Naive thymus-derived CD8-positive, alpha-beta T cell (primary cell): ENCODE measurements at places on chromosomes 16 and 17.
A peak's percentile ranks its signal among the peaks of the same experiment; 100 is the strongest.

- no peak for DNase-seq
Observed at GRCh38 chr17:74190807-74191406, 12.6 kb upstream of the RPL38 start.

DNA sequence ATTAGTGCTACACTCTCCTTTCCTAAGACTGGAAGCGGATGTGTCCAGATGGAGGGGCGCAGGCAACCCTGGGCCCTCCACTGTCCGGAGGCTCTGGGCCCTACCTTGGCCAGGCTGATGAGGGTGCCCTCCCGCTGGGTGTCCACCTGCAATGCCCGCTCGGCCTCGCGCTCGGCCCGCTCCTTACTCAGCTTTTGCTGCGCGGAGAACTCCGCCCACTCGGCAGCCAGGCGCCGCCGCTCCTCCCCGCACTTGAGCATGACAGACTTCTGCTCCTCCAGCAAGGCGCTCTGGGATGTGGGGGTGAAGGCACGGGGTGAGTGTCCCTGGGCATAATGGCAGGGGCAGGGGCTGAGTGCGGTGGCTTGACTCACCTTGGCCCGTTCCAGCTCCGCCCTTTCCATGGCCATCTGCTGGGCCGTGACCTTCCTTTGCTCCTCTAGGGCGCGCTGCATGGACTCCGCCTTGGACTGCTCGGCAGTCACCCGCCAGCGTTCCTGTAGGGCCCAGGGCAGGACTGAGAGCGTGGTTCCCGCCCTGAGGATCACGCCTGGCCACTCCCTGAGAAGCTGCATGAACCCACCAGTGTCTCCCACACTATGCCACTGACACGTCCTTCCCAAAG lies 10.1 kb upstream of the MRPL38 start:
- DNase-seq: no peak

DNA sequence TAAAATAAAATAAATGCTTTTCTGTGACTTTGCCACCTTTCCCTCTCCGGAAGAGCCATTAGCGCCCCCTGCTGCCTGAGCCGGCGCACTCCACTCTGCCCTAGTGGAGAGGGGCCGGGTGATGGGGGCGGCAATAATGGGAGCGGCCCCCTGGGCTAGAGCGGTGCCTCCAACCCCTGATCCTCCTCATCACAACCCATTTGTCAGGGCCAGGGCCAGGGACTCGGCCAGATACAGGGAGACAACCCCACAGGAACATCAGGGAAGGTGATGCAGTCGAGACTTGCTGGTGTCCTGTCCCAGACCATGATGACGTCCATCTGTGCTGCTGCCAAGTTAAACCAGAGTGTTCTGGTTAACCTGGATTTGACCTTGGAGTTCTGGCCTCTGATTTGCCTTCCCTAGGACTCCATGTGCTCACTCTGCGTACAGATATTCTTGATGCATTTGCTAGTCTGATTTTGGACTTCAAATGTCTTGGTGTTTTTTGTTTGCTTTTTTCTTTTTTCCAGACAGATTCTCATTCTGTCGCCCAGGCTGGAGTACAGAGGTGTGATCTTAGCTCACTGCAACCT lies 46.1 kb upstream of the BPTF start:
- DNase-seq: no peak

GRCh38 chr17:46780003-46780373 lies 38.5 kb downstream of the WNT3 start:
- DNase-seq: no peak

DNA sequence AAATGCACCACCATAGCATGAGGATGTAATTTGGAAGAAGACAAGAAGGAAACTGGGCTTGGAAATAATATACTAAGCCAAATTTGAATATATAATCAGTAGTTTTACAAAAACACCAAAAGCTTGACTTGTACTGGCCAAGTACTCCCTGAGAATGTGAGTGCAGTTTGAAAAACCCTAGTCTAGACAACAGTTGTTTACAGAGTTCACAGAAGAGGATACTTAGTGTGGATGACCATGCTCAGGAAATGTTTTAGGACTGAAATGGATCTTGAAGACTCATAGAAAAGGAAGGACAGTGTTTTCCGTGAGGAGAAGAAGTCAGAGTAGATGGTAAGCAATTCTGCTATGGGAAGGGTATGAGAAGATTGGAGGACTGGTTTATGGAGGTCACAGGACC lies 1.9 kb upstream of the CDYL2 start:
- DNase-seq: no peak

GRCh38 chr17:14317383-14317782 lies 16.5 kb downstream of the HS3ST3B1 start:
- no peak for DNase-seq

DNA sequence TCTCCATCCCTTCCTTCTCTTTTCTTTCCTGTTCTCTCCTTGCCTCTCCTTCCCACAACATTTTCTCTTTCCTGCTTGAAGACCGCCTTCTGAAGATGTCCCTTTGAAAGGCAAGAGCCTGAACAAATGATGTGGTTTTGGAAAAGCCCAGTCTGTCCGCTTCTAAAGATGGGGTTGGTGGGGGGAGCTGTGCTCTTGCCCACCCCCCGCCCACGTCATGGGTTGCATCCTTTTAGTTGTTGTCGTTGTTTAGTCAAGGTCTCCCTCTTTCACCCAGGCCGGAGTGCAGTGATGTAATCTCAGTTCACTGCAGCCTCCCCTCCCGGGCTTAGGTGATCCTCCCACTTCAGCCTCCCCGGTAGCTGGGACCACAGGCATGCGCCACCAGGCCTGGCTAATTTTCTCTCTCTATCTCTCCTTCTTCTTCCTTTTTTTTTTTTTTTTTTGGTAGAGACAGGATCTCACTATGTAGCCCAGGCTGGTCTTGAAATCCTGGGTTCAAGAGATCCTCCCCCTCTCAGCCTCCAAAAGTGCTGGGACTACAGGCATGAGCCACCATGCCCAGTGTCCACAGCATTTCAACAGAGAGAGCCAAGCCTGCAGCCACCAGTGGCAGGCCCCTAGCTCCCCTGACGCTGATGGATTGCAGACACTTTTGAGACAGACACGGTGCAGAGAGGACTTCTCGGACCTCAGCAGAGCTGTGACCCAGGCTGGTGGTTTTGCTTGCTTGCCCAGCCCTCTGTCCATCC lies 26.0 kb upstream of the CIBAR2 start:
- DNase-seq: no peak

GRCh38 chr17:27567563-27567859 lies 63.5 kb upstream of the LGALS9 start:
- no peak for DNase-seq

DNA sequence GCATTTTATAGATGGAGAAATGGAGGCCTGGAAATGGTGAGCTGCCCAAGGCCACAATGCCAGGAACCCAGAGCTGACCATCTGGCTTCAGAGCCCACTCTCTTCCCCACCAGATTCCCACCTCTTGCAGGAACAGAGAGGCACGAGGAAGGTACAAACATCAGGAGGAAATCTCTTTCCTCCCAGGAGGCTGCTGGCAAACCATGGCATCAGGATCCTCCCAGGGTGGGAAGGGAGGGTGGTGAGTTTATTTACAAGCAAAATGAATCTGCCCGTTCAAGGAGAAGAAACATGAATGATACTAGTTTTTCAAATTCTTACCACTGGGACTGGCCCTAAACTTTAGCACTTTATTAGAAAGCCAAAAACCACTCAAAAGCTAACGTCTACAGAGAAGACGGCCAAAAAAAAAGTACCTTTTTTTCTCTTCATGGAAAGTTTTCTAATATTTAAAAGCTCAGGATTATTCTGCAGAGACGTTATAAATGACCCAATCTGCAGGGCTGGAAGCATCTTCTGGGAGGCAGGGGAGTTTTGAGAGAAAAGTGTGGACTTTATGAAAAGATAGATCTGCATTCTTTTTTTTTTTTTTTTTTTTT lies 79.1 kb downstream of the NXN start:
- no peak for DNase-seq

- peak; percentile 33 for DNase-seq
Observed at GRCh38 chr17:45432405-45433158, at the start of gene ARHGAP27. TSS of gene ARHGAP27 (minus strand) at chr17:45432870. CDS start at chr17:45430279, 2,591 bp downstream.

DNA sequence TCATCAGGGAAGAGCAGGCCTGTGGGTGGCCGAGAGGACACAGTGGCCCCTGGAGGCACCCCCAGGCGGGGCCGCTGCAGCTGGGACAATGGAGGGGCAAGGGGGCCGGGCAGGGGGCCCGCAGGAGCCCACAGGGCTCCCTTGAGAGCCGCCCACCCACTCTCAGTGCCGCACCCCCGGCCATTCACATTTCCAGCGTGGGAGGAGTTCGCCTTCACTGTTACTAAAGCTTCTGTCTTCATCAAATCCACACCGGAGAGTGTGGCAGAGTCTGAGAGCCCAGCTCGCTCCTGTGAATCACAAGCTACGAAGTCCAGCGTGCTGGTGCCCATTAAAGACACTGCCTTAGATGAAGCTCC lies 20.9 kb upstream of the PVALEF start:
- no peak for DNase-seq

- DNase-seq: no peak
Observed at GRCh38 chr16:66247516-66248481, 118.7 kb upstream of the CDH5 start.

DNA sequence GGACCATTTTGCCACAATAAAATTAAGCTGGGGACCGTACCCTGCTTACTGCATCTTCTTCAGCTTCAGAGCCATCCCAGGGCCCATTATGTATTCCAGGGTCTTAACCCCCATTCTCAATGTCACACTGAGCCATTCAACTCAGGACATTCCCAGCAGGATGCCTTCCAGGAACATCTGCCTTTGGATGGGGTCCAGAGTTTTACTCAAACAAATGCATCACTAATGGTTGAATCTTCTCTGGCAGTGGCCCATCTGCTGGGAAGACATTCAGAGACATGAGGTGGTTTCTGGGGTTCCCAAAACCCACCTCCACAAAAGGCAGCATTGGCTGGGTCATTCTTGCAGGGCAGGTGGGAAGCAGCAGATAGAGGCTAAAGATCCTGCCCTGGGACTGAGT lies 3.4 kb upstream of the SEC14L5 start:
- DNase-seq: no peak

DNA sequence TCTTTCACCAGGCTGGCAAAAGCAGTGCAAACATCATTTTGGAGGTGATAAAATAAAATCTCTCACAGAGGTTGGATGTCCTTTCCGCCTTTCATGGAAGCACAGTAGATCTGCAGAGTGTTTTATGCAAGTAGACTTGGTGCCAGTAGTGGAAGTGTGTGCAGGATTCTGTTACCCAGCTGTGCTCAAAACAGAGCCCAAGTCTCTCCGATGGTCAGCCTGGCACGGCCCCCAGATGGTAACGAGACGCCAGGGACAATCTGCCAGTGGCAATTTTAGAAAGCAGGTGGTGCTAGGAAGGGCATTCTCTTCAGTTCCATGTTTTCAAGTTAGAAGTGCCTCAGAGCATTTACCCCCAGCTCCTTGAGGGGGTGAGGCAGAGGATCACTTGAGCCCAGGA lies 1.5 kb upstream of the MTHFSD start:
- DNase-seq: no peak

- DNase-seq: peak; percentile 54
Observed at GRCh38 chr17:78127239-78127887, 1.2 kb downstream of the TMC6 start.

DNA sequence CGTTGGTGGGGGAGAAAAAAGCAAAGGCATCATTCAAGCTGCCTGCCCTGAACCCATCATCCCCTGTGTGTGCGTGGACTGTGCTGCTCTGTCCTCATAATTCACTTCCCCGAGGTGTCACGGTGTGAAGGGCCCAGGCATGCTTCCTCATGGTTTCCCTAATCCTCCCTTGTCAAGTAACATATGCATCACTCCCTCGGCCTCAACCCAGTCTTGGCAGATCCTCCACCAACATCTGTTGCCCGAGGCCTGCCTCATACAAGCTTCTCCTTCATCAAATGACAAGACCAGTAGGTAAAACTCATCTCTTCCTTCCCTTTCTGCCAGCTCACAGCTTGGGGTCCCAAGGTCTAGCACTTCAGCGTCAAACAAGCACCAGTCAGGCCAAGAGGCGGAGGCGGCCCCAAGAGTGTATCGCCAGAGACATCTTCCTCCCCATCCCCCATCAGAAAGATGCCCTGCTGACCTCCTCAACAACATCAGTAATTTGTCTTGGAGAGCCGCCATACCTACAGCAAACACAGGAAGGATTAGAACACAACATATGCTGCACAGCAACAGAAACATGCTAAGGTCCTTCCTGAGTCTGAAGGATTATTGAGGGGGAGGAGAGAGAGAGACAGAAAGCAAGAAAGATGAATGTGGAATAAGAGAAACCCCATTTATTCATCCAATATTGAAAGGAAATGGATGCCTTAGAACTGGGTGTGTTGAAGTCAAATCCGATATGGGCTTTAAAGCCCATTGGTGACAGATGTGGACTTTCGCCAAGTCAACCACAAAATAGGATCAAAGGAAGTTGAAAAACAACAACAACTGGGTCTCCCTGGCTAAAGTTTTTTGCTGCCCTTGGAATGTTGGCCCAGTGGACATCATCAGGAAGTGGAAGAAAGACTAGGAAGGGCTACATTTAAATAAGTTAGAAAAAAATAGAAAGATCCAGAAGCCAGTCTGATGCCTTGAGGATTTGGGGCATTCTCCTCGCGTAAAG lies 38.4 kb downstream of the SOX9 start:
- no peak for DNase-seq

- DNase-seq: no peak
Observed at GRCh38 chr17:72600934-72601333, 480.1 kb downstream of the SOX9 start.

DNA sequence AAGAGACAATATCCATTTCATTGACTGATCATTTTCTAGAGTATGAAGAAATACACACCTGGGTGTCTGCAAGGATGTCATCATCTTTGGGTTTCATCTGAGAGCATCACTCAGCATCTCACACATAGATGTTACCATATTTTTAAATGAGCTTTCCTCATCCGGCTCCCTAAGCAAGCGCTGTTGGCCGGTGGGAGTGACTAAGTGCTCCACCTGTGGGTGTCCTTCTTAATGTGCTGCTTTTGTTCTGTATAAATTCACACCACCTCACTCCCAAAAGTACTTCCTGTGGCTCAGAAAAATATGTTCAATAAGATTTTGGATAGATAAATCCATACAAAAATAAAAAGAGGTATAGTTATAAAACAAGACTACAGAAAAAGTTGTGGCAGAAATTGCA lies 7.4 kb downstream of the SSTR2 start:
- DNase-seq: no peak

- DNase-seq: no peak
Observed at GRCh38 chr17:42243493-42243982, 32.7 kb downstream of the STAT5B start.

DNA sequence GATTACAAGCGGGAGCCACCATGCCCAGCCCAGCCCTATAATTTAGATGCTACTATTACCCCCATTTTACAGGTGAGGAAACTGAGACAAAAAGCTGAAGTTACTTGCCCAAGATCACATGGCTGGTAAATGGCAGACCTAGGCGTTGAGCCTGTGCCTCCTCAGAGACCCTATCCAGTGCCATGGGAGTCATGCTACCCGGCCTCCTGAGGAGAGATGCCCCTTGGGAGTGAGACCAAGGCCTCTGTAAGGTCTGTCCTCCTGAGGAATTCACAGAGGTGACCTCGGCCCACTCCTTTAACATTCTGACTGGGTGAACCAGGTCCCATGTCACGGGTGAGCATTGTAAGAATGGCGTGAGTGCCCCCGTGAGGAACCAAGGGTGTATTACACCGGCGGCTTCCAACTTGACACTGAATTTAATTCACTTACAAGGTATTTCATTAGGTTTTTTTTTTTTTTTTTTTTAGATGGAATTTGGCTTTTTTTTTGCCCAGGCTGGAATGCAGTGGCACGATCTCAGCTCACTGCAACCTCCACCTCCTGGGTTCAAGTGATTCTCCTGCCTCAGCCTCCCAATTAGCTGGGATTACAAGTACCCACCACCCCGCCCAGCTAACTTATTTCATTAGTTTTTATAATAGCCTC lies 95.7 kb downstream of the ABCC6 start:
- DNase-seq: peak; percentile 72
